Renal pelvis (tissue), 12 donors: ENCODE measurements at places on chromosomes 16 and 17. TPM values are rescaled to one million over a fixed set of nuclear protein-coding genes. Genes with fewer than 3 reads are reported as not detected.

Gene PLXDC1
- 6.1 TPM for polyA plus RNA-seq

Gene KRT17
- polyA plus RNA-seq, result 2.0 TPM

GRCh38 chr16:87936375-87937230 is at the start of gene CA5A:
TSS of gene CA5A (minus strand) at chr16:87936529. CDS start at chr16:87936450, 79 bp downstream.
- DNase-seq, result no peak

- DNase-seq, result no peak
Measured at GRCh38 chr16:14419817-14420216, 210.2 kb downstream of the PARN start.

- no peak for DNase-seq
Measured at GRCh38 chr17:67218385-67218950, 26.5 kb downstream of the HELZ start.

- no peak for DNase-seq
Measured at GRCh38 chr17:76243826-76244679, 3.8 kb upstream of the RNF157 start.

DNA sequence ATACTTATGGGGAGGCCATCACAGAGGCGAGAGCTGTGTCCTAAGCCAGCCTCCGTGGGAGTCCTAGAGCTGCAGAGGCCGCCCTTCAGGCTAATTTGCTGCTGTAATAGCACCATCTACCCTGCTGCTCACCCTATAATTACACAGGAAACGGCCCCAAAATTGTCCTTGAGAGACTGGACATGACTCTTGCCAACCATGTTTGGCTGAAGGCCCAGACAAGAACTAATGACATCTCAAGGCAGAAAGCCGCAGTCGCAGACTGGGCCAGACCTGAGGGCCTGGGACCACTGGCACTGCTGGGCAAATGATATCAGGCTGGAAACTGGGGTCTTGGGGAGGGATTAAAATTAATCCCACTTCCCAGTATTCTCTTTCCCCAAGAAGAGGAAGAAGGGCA is 24.1 kb downstream of the PSMD7 start:
- DNase-seq, result no peak
